ENCODE measurements at places on chromosomes 11 and 22. TPM values are rescaled to one million over a fixed set of nuclear protein-coding genes. Genes with fewer than 3 reads are reported as not detected.

CARNS1 gene
- total RNA-seq, result 1.1 TPM

AQP11 gene
- total RNA-seq, result 7.5 TPM

SMC1B gene
- 0.18 TPM for total RNA-seq

JAM3 gene
- total RNA-seq, result 37.6 TPM

RHOG gene
- total RNA-seq, result 18.0 TPM

MIAT gene
- 87.3 TPM for total RNA-seq

Data from motor neuron (in vitro differentiated cells).